ENCODE measurements at places on chromosomes 12 and 14. TPM values are rescaled to one million over a fixed set of nuclear protein-coding genes. Genes with fewer than 3 reads are reported as not detected.

GRCh38 chr14:63752449-63753169 lies 24.7 kb upstream of the SGPP1 start:
- no peak overlapping the region for H3K4me3 ChIP-seq
- H3K36me3 ChIP-seq = no peaks in the 10 kb centered on the region
- no peaks in the 10 kb centered on the region for H3K27me3 ChIP-seq
- DNase-seq = no peak
- no peaks in the 10 kb centered on the region for H3K4me1 ChIP-seq

DNA sequence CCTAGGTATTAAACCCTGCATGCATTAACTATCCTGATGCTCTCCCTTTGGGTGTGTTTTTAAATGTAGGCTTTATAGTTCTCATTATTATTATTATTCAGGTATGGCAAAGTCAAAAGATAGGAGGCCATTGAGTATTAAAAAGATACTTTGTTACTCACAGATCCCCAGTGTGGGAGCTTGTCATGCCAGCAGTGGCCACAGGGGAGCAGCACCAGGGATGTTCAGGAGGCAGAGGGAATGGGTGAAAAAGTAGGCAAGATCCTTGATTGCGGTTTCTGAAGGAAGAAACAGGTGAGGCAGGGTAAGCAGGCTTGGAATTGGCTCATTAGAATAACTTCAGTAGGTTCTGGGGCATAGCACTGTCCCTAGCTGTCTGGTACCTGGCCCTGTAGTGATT lies 382.2 kb downstream of the MED13L start:
- H3K27me3 ChIP-seq = peaks cover 12% of the 10 kb centered on the region
- H3K4me1 ChIP-seq = no peaks in the 10 kb centered on the region
- no peak overlapping the region for H3K27ac ChIP-seq
- no peak overlapping the region for H3K4me3 ChIP-seq
- no peaks in the 10 kb centered on the region for H3K36me3 ChIP-seq
- no peak for DNase-seq

GRCh38 chr12:108884116-108885012 lies 4.5 kb downstream of the DAO start:
- H3K36me3 ChIP-seq = no peaks in the 10 kb centered on the region
- no peak overlapping the region for H3K27ac ChIP-seq
- H3K27me3 ChIP-seq = no peaks in the 10 kb centered on the region
- peaks cover 73% of the 10 kb centered on the region for H3K4me1 ChIP-seq
- peak; percentile 57 for DNase-seq
- H3K4me3 ChIP-seq = no peak overlapping the region

PDZRN4 gene
- 0.19 TPM for total RNA-seq

KITLG gene
- total RNA-seq = 1.2 TPM

DNA sequence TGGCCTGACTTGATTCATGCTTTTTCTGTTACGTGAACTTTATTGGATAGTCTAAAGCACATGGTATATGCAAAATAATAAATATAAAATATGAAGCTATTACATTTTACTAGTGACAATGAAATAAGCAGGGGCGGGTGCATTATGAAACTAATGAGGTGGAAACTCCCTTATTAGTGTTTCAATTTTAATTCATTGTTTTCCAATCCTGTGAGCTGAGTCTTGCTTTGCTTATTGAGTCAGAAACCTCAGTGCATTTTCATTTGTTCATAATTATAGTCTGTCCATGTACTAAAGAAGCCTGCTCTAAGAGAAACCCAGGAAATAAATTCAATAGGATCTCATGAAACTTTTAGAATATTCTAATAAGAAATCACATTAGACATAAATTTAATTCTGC lies 78.5 kb downstream of the CNTN1 start:
- H3K27me3 ChIP-seq = no peaks in the 10 kb centered on the region
- H3K4me1 ChIP-seq = no peaks in the 10 kb centered on the region
- H3K27ac ChIP-seq = no peak overlapping the region
- no peak overlapping the region for H3K4me3 ChIP-seq

DNA sequence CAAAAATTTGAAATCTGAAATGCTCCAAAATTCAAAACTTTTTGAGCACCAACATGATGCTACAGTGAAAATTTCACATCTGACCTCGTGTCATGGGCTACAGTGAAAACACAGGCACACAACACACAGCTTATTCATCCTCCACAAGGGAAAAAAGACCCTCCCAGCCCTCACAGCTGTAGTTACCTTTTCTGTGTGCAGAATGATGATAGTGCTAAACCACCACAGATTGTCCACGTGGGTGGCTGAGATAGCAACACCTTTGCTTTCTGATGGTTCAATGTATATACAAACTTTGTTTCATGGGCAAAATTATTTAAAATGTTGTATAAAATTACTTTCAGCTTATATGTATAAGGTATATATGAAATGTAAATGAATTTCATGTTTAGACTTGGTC lies 46.8 kb downstream of the FRS2 start:
- H3K27me3 ChIP-seq = no peaks in the 10 kb centered on the region
- no peaks in the 10 kb centered on the region for H3K36me3 ChIP-seq
- H3K4me3 ChIP-seq = no peak overlapping the region
- no peaks in the 10 kb centered on the region for H3K4me1 ChIP-seq
- no peak overlapping the region for H3K27ac ChIP-seq

DNA sequence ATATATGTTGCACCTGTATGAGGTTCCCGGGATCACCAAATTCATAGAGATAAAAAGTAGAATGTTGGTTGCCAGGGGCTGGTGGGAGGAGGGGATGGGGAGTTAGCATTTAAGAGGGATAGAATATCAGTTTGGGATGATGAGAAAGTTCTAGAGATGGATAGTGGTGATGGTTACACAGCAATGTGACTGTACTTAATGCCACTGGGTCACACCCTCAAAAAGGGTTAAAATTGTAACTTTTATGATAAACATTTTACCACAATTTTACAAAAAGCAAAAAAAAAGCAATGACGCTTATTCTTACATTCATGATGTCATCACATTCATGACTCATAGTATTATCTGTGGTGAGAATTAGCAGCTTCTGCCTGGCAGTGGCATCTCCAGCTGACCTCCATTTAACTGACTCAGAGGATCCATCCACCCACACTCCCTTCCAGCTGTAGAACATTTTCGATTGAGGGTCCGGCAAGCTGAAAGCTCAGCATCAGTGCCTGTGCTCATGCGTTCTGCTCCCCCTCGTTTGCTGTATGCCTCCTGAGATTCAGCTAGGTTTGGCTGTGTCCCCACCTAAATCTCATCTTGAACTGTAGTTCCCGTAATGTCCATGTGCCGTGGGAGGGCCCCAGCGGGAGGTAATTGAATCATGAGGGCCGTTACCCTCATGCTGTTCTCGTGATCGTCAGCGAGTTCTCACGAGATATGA lies 64.8 kb upstream of the TMEM260 start:
- no peaks in the 10 kb centered on the region for H3K4me1 ChIP-seq
- no peak overlapping the region for H3K27ac ChIP-seq
- no peaks in the 10 kb centered on the region for H3K27me3 ChIP-seq
- no peak overlapping the region for H3K4me3 ChIP-seq
- H3K36me3 ChIP-seq = no peaks in the 10 kb centered on the region

DNA sequence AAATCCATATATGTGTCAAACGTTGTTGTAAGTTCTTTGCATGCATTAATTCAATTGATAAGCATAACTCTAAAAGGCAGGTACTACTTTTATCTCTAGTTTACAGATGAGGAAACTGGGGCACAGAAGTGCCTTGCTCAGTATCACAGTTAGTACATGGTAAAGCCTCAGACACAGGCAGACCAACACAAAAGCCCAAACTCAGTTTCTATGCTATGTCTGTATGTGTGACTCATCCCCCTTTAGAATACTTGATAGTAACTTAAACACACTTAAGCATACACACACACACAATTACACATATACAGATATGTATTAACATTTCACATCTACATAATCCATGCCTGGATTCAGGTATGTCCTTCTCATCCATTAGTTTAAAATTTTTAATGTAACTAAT lies 88.0 kb downstream of the EPS8 start:
- no peak for DNase-seq
- H3K4me1 ChIP-seq = peaks cover 6% of the 10 kb centered on the region
- H3K4me3 ChIP-seq = no peak overlapping the region
- no peaks in the 10 kb centered on the region for H3K27me3 ChIP-seq

RNFT2 gene
- total RNA-seq = 0.17 TPM

PRPH gene
- total RNA-seq = not detected

- no peak for DNase-seq
- no peak within 1 kb of the TSS for H3K27ac ChIP-seq
- H3K27me3 ChIP-seq = peaks cover 9% of the 10 kb centered on the region
- H3K36me3 ChIP-seq = no peaks in the 10 kb centered on the region
- no peak within 1 kb of the TSS for H3K4me3 ChIP-seq
Measured at GRCh38 chr12:49295082-49295936, at the start of gene PRPH. Gene PRPH, plus strand, starts transcription at chr12:49295147. Its CDS starts 54 bp downstream, at chr12:49295201.

DNA sequence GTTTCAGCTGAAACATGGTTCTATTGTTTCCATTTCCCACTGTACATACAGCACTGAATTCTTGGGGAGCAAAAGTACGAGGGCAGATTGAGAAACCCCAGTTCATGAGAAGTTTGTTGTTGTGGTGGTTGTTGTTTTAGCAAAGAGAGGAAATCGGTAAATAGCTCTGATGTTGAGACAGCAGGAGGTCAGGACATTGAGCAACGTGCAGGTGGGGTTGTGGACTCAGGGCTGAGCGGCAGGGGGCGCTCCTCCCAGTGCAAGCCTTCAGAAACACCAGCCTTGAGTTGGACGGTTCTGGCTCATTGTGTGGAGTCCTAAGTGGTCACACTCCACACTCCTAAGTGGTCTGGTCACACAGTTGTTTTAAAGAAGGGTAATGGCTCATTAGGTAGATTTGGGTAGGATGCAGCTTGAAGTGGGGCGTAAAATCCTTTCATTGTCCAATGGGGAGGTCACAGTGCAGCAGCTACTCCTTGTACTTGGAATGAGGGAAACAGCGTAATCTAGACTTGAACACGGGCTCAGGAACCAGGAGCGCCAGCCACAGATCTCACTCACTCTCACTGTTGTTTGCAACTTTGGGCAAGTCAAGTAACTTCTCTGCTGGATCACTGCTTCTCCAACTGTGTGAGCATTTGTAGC lies 14.5 kb upstream of the PWP1 start:
- DNase-seq = peak; percentile 51
- no peaks in the 10 kb centered on the region for H3K27me3 ChIP-seq
- no peaks in the 10 kb centered on the region for H3K36me3 ChIP-seq
- H3K4me1 ChIP-seq = no peaks in the 10 kb centered on the region
- H3K27ac ChIP-seq = no peak overlapping the region

DNA sequence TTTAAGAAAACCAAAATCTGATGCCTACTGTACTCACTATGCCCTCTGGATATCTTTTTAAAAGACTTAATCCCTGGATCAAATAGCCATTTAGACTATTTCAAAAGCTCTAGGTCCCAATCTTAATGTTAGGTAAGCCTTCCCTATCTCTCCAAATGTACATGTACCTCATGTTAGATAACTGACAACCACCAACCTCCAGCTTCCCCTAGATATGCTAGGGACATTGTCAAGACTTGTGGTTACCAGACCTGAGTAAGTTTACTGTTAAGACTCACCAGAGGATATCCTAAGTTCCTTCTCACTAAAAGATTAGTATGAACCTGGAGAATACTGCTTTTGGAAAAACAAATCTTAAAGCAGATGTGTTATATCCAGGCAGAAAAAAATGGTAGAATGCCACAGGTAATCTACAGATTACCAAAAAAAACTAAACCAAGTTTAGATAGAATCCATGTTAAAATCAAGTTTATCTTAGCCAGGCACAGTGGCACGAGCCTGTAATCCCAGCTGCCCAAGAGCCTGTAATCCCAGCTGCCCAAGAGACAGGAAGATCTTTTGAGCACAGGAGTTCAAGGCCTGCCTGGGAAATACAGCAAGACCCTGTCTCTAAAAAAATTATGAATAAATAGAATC lies 9.7 kb downstream of the NAP1L1 start:
- H3K4me3 ChIP-seq = no peak overlapping the region
- peaks cover 3% of the 10 kb centered on the region for H3K36me3 ChIP-seq
- DNase-seq = no peak
- H3K27ac ChIP-seq = no peak overlapping the region

DNA sequence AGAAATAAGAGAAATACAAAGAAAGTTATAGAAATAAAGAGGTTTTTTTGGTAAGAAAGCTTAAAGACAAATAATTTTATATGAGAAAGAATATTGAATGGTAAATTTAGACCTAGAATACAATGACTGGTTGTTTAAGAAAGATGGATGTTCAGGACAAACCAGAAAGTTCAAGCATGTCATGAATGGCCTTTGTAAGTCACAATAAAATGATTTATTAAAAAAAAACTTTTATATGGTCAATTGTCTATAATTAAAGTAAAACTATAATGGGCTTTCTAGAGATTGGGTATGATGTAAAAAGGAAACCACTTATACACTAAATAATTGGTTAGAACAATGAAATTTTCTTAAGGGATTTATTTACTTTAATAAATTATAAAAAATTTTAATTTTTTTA lies 19.8 kb upstream of the CAPRIN2 start:
- H3K4me1 ChIP-seq = no peaks in the 10 kb centered on the region
- H3K27me3 ChIP-seq = no peaks in the 10 kb centered on the region
- no peak overlapping the region for H3K4me3 ChIP-seq
- DNase-seq = no peak
- no peaks in the 10 kb centered on the region for H3K36me3 ChIP-seq

GRCh38 chr12:32612658-32613614 lies 66.2 kb upstream of the DNM1L start:
- peaks cover 67% of the 10 kb centered on the region for H3K36me3 ChIP-seq
- H3K4me1 ChIP-seq = no peaks in the 10 kb centered on the region
- no peak overlapping the region for H3K4me3 ChIP-seq
- no peak for DNase-seq
- no peak overlapping the region for H3K27ac ChIP-seq

SIX1 gene
- not detected for total RNA-seq

GRCh38 chr12:3920351-3921150 lies 47.4 kb upstream of the PARP11 start:
- H3K27ac ChIP-seq = no peak overlapping the region
- no peak for DNase-seq
- H3K4me1 ChIP-seq = peaks cover 2% of the 10 kb centered on the region
- H3K27me3 ChIP-seq = no peaks in the 10 kb centered on the region
- H3K36me3 ChIP-seq = no peaks in the 10 kb centered on the region

GRCh38 chr12:104638851-104639240 lies 182.1 kb downstream of the CHST11 start:
- no peak overlapping the region for H3K4me3 ChIP-seq
- no peaks in the 10 kb centered on the region for H3K27me3 ChIP-seq
- DNase-seq = no peak
- H3K27ac ChIP-seq = no peak overlapping the region

GRCh38 chr14:103623883-103624482 lies 5.0 kb upstream of the KLC1 start:
- no peak for DNase-seq
- H3K27me3 ChIP-seq = no peaks in the 10 kb centered on the region
- no peak overlapping the region for H3K27ac ChIP-seq
- H3K4me1 ChIP-seq = peaks cover 10% of the 10 kb centered on the region
- no peak overlapping the region for H3K4me3 ChIP-seq
- H3K36me3 ChIP-seq = no peaks in the 10 kb centered on the region

- H3K4me1 ChIP-seq = no peaks in the 10 kb centered on the region
- H3K27me3 ChIP-seq = no peaks in the 10 kb centered on the region
- DNase-seq = no peak
- no peaks in the 10 kb centered on the region for H3K36me3 ChIP-seq
- no peak overlapping the region for H3K4me3 ChIP-seq
Measured at GRCh38 chr14:63243646-63244045, 39.4 kb downstream of the RHOJ start.

GRCh38 chr12:22628228-22628627 lies 3.3 kb downstream of the ETNK1 start:
- H3K36me3 ChIP-seq = no peaks in the 10 kb centered on the region
- no peak for DNase-seq
- H3K27me3 ChIP-seq = no peaks in the 10 kb centered on the region
- H3K4me3 ChIP-seq = no peak overlapping the region
- H3K27ac ChIP-seq = no peak overlapping the region

- H3K4me1 ChIP-seq = no peaks in the 10 kb centered on the region
- no peak for DNase-seq
- H3K27me3 ChIP-seq = no peaks in the 10 kb centered on the region
- no peak overlapping the region for H3K4me3 ChIP-seq
- no peaks in the 10 kb centered on the region for H3K36me3 ChIP-seq
- H3K27ac ChIP-seq = no peak overlapping the region
Measured at GRCh38 chr12:58588770-58589169, 331.5 kb downstream of the LRIG3 start.

Measured in liver (tissue), 10 donors.